ENCODE measurements at places on chromosomes 13 and 19. TPM values are rescaled to one million over a fixed set of nuclear protein-coding genes. Genes with fewer than 3 reads are reported as not detected.

The NKPD1 gene
- polyA plus RNA-seq: 0.38 TPM

- no peak for DNase-seq
These were observed 69.8 kb upstream of the RGCC start for GRCh38 chr13:41387576-41387975.

- DNase-seq: no peak
These were observed 182.2 kb downstream of the USP12 start for GRCh38 chr13:26989261-26989956.

DNA sequence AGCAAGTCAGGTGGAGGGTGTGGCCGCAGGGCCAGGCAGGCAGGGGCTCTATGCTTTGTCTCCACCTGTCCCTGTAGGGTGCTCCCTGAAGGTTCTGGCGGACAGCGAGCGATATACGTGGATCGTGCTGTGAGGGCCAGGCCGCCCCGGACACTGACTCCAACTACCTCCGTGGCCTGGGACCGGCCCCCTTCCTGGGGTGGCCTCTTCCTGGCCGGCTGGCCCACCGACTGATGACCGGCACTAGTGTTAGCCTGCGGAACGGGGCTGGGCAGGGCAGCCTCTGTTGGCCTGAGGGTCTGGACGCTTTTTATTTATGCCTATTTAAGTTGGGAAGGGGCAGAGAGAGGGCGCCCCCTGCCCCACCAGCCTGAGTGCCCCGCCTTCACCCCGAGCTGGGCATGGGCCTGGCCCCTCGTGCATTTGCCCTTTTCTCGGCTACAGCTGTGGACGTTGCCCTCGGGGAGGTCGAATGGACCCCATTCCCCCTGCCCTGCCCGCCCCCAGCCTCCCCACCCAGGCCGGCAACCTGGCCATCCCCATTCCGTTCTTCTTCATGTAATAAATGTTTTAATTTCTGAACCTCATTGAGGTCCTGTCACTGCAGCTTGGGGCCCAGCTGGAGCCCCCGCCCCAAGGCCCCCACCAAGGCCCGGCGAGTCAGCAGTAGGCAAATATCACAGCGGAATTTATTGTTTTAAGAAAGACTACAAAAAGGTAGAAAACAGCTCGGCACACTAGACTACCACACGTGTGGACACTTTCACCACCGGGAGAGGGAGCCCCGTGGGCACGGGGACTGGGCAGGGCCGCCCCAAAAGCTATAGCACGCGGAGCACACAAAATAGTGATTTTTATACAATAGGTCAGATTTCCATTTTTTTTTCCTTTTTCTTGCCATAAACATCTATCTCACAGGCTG lies 8.8 kb downstream of the DCAF15 start:
- DNase-seq: no peak

DNA sequence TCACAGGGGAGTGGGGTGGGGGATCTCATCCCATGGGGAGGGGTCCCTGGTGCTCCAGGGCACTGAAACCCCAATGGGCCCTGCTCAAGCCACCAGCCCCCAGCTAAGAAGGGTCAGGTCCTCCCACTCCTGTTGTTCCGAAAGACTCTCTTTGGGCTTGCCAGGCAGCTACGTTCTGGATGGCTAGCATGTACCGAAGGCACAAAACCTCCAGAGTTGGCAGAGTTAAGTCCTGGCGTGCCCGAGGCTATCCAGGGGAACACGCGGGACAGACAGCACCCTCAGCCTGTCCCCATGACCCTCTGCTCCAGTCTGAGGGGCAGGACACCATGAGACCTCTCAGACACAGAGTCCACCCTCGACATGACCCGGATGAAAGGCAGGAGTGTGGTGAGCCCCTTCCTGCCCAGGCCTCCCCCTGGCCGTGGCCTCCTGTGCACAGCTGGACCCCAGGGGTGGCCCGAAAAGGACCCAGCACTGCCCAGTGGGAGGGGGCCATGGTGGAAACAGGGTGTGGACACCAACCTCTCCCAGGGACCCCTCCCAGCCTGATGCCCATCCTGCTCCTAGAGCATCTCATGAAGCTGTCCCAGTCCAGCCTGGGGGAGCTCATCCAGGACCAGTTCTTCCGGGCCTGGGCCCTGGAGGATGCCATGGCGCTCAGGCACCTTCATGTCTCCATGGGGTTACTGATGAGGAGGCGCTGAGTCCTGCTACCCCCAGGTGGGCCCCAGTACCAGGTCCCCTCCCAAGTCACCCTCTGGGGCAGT lies 53.0 kb upstream of the TPM4 start:
- DNase-seq: no peak

- DNase-seq: no peak
These were observed 24.4 kb upstream of the GPR12 start for GRCh38 chr13:26784704-26785639.

DNA sequence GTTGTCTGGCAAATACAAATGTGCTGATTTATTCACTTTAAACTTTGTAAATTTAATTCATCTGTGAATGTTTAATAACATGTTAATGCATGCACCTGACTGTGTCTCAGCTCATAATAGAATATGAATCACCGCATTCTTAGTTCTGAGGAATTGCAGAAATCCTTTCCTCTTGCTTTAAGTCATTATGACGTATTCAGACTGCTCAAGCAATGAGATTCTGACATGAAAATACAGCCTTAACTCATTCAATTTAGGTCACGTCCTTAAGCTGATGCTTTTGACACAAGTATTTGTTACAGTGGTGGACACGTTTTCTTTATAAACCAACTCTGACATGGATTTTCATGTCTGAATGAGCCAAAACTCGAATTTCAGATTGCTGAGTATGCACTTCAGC lies 541.0 kb upstream of the KLF12 start:
- DNase-seq: no peak

- DNase-seq: no peak
These were observed 435.0 kb upstream of the KLF12 start for GRCh38 chr13:74569251-74569650.

DNA sequence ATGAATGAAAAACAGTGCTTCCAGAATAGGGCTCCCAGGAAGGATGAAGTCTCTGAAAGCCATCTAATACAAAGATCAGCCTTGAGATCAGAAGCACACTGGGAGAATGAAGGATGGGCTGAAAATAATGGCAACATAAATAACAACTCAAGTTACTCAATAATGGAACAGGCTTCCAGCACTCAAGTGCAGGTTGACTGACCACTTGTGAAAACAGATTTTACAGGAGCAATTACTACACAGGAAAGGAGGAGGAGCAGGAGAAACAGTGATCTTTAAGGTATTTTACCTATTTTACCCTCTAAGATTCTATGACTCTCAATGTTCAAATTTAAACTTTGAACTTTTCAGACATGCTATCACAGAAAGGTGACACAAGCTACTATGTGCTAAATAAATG lies 106.0 kb downstream of the USP12 start:
- no peak for DNase-seq

DNA sequence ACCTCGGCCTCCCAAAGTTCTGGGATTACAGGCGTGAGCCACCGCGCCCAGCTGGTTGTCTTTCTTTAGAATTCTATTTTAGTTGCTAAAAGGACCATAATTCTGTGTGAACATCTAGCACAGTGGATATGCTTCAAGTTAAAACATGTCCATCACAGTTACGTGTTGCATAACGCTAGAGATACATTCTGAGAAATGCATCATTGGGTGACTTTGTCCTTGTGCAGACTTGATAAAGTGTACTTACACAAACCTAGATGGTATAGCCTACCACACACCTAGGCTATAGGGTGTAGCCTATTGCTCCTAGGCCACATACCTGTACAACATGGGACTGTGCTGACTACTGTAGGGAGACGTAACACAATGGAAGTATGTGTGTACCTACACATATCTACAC lies 35.4 kb downstream of the DOCK9 start:
- DNase-seq: no peak

The FXYD5 gene
- polyA plus RNA-seq: 22.0 TPM

GRCh38 chr19:23283925-23284324 lies 33.7 kb upstream of the ZNF724 start:
- DNase-seq: no peak

GRCh38 chr13:109990296-109990695 lies 203.9 kb upstream of the IRS2 start:
- no peak for DNase-seq

DNA sequence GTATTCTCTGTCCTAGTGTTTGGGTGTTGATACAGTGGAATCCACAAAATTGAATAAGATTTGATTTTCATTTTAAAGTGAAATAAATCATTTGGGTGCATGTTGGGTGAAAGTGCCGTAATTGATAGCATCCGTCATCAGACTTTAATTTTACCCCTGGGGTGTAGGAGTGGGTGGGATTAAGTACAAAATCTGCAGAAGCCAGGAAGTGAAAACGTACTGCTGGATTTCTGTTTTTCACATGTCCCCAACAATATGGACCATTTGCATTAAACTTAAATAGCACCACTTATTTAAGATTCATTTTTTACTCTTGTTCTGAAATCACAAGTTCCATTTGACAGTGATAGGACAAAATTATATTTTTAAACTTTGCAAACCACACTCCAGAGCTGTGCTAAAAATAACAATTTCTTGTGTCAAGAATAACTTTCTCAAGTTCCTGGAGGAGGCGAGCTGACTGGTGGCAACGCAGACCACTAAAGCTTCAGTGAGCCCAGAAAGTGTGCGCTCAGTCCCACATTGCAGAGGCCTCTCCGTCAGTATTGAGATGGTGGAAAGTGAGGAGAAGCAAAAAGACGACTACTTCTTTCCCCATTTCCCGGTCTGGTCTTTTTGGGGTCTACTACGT lies 71.3 kb downstream of the ARHGEF7 start:
- DNase-seq: no peak

DNA sequence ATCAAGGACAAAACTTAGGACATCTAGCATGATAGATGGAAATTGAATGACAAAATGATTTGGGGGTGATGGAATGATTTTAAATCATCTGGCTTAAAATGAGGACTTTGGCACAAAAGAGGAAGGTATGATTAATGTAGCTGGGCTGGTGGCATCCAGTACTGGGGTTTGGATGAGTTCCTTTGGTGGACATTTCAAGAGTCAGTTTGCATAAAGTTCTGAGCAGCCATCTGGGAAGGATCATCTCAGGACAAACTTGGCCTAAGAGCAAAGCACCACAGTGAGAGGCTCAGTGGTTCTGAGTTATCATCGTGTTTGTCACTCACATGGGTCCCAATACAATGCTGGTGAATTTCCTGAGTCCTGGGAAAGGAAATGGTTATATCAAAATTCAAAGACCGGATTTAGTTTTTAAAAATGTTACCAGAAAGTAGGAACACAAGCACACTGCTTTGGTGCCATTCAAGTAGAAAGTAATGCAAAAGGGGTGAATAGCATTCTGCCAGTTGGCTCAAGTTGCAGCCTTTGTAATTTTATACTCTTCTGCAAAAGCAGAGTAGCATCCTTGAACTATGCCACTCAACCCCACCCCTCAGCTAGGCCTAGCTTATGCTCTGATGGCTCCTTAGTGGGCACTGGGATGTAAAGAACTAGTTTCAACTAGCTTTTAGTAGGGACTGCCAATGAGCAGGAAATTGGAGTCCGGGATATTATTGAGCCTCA lies 219.0 kb downstream of the COG6 start:
- DNase-seq: no peak

DNA sequence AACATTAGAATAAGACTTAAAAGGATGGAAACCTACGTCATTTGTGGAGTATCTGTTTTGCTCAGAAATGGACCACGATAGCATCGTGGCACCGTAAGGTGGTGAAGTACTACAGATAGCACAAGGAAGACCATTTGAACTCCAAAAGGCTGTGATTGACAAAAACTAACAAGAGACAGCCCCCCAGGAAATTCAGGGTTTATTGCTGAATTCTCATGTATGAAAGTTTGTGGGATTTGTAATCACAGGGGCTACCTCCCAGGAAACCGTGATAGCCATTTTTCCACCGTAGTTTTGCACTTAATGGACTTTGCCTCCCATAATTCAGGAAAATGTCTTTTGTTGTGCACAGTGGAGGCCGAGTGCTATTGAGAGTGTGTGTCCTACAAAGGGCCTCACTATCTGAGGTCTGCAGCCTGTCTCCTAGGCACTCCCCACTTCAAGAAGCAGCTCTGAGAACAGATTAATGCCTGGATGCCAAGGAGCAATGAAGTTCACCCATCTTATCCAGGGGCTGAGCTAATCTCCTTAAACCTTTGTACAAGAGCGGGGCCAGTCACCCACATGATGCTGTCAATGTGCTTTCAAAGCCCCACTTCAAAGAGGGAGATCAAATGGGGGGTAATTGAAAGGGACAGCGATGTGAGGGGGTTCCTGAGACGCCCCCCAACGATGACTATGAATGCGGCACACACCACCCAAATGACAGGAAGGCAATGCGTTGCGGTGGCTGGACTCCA lies 182.6 kb downstream of the COL4A1 start:
- no peak for DNase-seq

The IFNL1 gene
- not detected for polyA plus RNA-seq

DNA sequence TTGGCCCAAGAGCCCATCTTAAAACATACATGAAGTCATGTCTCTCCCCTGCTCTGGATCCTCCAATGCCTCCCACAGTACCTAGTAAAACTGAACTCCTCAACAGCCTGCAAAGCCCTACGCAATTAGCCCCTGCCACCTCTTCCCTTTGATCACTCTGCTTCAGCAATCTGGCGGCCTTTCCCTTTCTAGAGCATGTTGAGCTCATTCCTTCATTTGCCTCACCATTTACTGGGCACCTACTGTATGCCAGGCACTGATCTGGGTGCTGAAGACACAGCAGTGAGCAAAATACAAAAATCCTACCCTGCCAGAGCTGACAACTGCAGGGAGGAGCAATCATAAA lies 2.9 kb downstream of the KEAP1 start:
- no peak for DNase-seq

The MCEMP1 gene
- polyA plus RNA-seq: 0.14 TPM

DNA sequence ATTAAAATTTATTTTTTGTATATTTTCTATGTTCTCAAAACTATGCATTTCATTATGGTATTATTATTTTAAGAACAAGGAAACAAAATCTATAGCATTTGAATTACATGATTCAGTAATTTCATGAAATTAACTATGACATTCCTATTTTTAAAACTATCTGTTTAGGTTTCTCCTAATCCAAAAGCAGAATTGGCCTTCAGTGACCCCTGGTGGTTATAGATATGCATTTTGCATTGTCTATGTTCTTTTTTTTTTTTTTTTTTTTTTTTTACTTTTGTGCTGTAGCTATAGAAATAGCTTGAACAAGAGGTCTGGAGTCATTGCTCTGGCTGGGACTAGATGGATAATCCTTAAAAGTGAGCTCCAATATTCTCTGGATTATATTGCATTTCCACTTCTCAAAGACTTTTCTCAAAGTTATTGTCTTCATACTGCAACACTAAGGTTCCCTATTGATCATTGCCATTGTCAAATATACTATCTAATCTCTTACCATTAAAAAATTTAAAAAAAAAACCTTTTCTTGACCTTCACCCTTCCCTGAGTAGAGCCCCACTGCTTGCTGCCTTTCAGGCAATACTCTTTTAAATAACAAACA lies 15.9 kb upstream of the DNAJC3 start:
- DNase-seq: peak; percentile 5

- no peak for DNase-seq
These were observed 5.4 kb downstream of the ATP4B start for GRCh38 chr13:113652404-113653263.

Data from renal cortex interstitium (tissue), 15 donors.